Effector CD4-positive, alpha-beta T cell (primary cell): ENCODE measurements at places on chromosomes 1 and 21.

DNA sequence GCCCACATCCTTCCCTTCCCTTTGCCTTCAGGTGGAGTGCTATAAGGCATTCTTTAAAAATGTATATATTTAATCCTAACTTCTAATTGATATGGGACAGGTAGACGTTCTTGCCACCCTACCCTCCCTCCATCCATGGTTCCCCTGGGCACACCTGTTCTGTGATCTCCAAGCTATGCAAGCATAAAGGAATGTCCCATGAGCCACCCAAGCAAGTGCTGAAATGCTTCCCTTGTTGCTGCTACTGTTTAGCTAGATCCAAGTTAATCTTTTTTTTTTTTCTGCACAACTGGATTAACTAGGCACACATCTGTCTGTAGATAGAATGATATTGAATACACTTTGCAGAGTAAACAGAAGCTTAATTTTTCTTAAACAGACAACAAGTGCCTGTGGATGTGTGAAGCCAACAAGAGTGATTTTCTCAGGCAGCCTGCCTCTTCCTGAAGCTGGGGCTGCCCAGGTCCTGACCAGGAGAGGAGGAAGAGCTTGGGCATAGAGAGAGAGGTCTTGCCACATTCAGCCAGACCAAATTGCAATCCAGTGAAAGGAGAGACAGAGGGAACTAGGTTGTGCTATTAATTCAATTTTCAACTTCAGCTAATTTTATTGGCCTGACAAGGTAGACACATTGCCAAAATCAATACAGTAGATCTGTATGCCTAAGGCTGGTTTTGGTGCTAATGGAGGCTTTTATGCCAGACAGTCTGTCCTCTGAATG, 28.2 kb upstream of the ATP1B1 start:
- no peak for DNase-seq

DNA sequence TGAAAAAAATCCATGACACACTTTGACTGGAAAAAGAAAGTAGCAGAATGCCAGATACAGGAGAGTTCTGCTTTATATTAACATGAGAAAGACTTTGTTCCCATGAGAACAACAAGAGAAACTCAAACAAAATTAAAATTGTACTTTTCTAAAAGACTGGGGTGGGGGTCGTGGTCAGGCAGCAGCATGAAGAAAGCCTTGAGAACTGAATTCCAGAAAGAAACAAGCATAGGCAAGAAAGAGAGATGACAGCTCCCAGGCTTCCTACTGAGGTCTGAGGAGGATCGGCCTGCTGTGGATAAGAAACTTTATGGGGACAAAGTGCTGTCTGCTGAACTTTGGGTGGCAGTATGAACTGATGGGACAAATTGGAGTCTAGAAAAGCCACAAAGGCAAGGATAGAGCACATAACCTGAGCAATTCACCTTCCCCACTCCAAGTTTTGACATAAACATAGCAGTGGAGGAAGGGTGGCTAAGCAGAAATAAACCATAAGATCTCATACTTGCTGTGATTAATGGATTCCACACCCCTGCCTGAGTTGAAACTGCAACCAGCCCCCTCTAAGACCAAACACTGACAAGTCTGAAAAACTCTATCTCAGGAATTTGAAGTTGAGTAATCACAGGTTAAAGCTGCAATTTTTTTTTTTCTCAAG, 43.7 kb downstream of the COL6A1 start:
- DNase-seq: no peak

GRCh38 chr1:62333441-62333840, 14.2 kb upstream of the KANK4 start:
- DNase-seq: no peak

DNA sequence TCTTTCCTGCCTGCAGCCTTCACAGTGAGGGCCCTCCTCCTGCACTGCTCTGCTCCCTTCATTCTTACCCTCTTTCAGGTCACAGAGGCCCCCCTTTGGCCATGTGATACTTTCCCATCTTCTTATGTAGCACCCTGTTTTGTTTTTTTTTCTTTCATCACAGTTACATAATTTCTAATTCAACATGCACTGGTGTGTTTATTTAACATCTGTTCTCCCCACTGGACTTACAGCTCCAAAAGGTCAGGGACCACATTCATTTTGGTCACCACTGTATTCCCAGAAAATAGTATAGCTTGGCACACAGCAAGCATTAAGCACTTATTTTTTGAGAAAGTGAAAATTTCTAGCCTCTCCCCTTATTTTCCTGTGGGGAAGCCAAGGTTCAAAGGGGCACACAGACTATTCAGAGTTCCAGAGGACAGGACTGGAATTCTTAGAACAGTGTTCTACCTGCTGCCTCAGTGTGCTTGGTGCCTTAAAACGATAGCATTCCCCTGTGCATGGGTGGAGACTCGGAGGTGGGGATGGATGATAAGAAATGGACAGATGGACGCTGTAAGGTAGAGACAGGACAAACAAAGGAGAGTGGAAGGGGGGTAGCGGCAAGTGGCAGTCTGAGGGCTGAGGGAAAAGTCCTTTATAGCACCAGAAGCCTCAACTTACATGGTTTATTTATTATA, 5.3 kb downstream of the DENND2D start:
- no peak for DNase-seq

DNA sequence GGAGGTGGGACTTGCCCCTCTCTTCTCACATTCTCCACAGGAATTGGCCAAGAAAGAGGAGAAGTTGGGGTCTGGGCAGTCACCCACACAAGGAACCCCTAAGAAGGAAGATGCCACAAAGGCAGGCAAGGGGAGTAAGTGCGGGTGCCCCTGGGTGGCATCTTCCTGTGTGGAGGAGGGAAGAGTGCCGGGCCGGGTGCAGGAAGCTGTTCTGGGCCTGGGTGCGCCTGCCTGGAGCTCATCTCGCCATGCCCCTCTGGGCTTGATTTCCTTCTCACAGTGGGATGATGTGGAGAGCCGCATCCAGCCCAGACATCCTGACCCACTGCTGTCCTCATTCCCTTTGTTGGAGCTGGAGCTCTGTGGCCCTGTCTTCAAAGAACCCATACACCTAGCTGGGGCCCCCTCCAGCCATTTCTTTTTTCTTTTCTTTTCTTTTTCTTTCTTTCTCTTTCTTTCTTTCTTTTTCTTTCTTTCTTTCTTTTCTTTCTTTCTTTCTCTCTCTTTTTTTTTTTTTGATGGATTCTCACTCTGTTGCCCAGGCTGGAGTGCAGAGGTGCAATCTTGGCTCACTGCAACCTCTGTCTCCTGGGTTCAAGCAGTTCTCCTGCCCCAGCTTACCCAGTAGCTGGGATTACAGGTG, 9.3 kb downstream of the LRRC71 start:
- no peak for DNase-seq

DNA sequence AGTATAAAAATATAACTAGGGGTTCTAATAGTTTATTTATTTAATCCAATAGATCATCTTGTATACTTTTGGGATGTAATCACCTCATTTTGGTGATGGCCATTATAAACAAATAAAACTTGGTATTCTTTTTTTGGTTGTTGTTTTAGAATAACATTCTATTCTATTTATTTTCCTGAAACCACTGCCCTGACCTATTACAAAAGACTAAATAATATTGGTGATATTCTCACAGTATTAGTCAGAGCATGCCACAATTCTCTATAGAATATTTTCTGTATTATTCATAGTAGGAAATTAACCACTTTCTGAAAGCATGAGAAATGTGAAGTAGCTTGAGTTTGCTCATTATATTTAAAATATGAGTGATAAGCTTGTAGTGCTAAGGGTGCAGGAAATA, 54.1 kb upstream of the LRRC7 start:
- DNase-seq: no peak

DNA sequence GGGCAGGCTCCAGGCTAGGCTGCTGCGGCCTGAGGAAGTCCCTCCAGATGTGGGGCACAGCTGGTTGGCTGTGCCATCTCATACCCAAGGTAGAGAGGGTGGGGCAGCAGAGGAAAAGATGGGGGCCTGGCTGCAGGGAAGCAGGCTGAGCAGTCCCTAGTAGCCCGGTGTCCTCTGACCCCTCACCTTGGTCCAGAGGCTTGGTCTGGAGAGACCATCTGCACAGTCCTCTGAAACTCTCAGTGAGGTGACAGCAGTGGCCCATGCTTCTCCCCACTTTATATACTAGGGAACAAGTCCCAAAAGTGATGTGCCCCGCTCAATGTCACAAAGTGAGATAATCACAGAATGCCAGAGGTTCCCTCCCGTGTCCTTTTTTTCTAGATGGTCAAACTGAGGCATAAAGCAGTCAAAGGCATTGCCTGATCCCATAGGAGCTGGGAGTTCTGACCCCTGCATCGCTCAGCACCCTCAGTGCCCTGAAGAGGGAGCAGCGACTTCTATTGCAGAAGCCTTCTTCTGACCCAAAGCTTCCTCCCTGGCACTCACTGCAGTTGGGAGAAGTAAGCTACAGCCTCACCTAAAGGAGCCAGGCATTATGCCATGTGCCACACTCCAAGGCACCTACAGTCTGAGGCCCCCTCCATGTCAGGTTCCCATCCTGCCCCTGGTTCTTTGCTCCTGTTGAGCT, 45.5 kb downstream of the TRABD2B start:
- no peak for DNase-seq

- DNase-seq: no peak
Measured at GRCh38 chr1:117930173-117930447, 571 bp downstream of the WDR3 start.

- no peak for DNase-seq
Measured at GRCh38 chr1:68225781-68226180, 6.5 kb downstream of the WLS start.

DNA sequence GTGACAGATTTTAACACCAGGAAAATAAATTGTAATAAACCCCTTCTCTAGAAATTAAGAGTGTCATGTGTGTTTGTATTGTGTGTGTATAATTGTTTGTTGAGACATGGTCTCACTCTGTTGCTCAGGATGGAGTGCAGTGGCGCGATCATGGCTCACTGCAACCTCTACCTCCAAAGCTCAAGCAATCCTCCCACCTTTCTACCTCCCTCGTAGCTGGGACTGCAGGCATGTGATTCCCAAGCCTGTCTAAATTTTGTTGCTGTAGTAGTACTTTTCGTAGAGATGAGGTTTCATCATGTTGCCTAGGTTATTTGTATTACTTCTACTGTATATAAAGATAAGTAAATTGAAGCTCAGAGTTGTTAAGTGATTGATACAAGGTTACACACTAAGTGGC, 68.5 kb upstream of the RAVER2 start:
- DNase-seq: no peak

DNA sequence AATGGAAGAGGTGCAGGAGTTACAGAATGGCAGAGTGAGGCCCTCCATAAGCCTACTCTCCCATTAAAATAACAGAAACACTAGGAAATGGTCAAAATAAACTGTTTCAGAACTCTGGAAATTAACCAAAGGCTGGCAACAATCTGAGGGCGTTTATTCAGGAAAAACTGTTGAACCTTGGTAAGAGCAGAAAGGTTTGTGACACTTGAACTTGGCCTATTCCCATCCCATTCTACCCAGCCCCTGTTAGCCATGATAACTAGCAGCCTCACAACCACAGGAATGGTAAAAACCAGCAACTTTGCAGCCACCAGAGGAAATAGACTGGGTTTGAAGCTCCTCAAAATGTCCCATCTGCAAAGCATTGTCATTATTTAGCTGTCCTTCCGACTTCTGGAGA, 256.8 kb downstream of the RHOU start:
- no peak for DNase-seq

DNA sequence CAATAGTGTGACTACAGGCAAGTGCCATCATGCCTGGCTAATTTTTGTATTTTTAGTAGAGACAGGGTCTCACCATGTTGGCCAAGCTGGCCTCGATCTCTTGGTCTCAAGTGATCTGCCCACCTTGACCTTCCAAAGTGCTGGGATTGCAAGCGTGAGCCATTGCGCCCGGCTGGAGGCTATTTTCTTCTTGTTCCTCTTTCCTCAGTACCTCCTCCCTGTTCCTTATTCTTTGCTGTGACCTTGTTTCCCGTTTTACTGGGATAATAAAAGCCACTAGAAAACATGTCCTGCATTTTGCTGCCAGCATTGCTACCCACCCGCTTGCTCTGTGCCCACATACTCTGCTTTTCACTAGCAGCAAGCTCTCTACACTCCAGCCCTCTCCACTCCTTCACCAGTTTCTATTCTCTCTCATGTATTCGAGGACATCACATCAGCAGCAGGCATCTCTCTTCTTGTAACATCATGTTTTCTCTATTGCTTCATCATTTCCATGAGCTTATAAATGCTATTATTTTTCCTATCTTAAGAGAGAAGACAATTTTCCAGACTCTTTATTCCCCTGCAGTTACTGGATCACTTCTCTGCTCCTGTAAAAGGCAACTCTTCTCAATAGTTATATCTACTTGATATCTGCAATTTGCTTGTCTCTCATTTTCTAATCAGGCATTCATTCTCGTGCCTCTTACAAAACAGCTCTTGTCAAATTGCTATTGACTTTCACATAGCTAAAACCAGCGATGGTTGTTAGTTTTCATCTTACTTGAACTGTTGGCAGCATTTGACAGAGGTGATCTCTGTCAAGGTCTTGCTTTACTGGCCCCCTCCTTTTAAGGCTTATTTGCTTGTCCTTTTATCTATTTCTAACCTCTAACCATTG, 34.5 kb upstream of the C21orf91 start:
- DNase-seq: no peak
